ENCODE measurements at places on chromosomes 7 and 10.

GRCh38 chr7:92751902-92752901 is 84.2 kb downstream of the CDK6 start:
- DNase-seq = no peak

DNA sequence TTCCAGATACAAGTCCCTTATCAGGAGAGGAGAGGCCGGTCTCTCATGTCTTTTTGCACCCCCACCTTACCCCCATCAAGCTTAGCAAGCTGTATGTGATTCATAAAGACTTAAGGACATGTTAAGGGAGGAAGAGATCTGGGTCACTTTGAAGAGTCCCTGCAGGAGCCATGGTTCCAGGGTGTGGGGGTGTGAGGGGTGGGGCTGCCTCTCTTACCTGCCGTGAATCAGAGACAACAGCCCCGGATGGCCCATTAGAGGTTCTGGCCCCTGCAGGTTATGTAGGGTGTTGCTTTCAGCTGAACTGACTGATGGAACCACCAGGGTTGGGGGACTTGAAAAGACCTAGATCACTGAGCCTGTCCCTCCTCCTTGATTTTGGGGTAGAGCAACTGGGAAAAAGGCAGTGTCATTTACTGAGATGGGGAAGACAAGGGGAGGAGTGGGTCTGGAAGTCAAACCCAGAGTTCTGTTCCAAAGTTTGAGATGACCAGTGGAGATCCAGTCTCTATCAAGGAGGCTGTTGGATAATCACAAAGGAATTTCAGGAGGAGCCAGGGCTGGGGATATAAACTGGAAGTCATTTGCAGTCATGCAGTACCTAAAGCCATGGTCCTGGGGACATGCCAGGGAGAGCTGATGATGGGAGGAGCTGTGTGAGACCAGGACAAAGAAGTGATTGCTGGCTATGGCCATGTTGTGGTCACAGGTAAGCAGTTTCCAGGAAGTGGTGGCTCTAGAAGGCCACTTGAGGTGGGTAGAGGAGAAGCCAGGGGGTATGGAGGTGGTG is 23.1 kb downstream of the ADAMTS14 start:
- no peak for DNase-seq

GRCh38 chr10:317271-317769 is 182.1 kb downstream of the ZMYND11 start:
- DNase-seq = no peak

DNA sequence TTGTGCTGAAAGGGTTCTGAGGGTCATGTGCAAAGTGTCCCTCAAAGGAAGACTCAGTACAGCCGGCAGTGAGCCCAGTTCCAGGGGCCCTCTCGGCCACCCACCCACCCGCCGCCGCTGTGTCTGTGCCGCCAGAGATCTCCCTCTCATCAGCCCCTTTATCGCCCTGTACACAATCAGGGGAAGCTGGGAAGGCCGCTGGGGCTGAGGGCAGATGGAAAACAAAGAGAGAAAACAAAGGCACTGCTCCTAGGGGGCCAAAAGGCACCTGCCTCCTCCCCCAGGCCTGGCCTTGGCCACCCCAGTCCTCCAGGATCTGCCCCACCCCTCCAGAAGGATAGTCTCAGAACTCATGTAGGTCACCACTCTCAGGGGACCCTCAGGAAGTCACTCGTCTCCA is 67.0 kb downstream of the ZMIZ1 start:
- no peak for DNase-seq

DNA sequence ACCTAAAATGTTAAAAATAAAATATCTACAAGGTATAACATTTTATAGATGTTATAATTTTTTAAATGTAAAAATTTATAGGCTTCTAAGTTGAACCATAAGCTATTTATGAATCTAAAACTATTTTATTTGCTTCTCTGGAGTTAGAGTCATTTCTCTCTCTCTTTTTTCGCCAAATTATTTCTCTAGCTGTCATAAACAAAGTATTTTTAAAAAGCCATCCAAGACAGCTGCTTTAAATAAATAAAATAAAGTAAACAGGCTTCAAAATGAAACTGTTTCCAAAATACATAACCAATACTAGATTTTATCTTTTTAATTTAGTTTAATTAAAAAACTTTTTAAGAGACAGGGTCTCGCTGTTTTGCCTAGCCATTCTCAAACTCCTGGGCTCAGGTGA is 12.4 kb upstream of the IL15RA start:
- no peak for DNase-seq

DNA sequence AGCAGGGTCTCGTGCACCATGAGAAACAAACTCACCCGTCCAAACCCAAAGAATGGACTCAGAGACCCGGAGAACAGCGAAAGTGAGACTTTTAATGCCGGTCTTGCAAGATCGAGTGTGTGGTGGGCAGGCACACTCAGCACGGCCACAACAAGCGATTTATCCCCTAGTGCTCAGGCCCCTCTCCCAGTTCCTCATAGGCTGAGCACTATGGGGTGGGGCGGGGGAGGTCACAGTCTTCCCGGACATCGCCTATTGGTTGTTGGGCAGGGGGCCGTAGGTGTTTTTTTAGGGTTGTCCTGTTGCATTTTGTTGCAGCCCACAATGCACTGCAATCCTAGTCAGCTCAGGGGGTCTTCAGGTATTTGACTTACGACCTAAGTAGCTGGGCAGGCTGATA is 608.3 kb upstream of the FOXK1 start:
- no peak for DNase-seq

GRCh38 chr10:50331486-50331885 is 80.2 kb upstream of the ASAH2 start:
- DNase-seq = no peak

DNA sequence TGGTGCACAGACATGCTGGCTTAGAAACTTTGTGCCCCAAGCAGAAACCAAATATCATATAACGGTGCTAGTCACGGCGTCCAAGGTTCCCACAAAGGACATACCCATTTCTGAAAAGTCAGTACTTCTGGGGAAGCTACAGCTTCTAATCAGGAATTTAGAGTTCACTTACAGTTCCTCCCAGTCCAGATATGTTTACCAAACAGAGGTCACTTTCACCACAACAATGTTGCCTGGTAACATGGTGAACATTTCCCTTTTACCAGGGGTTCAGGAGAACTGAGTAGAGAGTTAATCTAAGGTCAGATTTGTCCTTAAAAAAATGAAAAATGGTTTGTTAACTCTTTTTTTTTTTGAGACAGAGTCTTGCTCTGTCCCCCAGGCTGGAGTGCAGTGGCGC is 265.9 kb upstream of the MKLN1 start:
- no peak for DNase-seq

DNA sequence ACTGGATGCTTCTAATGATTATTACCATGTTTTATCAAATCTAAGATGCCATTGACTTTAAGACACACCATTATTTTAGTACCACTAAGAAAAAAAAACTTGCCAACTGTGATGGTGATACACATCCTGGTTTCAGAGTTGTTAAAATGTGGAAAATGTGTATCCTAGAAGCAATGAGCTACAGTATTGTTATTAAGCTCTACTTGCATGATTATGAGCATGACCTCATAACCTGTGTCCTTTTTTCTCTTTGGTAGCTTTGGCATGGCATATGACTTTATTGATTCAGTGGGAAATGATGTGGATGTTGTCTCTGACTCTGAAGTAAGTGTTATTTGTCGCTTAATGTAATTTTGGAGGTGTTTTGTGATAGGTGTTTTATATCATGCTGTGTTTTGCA is 3.3 kb downstream of the EDRF1 start:
- DNase-seq = no peak

DNA sequence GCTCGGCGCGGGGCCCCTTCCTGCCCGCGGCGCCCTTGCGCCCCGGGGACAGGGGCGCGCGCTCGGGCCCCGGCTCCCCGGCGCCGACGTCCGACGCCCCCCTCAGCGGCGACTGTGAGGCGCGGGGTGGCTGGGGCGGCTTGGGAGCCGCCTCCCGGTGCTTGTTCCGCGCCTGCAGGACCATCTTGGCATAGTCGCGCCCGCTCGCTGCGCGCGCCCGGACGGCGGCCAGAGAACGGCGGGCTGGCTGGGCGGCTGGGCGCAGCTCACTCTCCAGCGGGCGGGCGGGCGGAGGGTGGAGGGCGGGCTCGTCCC is at the start of gene DPY19L1:
DPY19L1 (minus strand) TSS at position 275 of the 315 bp plus-strand sequence; CDS start at position 184, 91 bp downstream.
- no peak for DNase-seq

DNA sequence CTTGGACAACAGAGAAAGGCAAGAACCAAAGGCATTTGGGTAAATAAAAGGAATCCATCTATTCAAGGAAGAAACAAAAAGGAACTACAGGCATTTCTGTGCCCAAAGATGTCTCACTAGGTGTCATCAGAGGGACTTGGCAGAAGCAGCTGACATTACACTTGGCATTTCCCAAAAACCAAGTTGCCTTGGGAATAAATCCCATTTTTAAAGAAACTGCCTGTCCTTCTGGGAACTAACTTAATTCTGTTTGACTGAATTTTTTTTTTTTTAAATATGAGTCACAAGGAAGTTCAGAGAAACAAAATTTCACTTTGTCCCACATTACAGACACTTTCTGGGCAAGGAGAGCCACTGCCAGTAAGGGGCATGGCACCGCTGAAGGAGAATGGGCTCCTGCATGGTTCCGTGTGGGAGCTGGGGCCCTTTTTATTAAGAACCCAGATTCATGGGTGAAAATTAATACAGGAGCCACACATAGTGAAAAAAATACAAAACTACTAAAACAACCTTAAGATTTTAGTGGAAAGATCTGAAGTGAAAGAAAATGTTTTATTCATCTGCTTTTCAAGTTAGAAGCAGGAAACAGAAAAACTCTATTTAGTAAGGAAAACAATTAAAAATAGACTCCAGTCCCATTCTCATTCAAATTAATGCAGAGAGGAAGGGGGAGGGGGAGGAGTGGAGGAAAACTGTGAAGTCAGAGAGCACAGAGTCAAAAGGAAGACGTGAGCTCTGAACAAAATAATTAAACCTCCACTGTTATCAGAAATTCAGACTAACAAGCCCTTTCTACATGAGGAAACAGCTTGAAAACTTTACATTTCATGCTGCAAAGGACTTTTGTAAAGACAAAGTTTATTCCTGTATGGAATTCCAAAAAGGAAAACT is 118.4 kb upstream of the PDLIM1 start:
- no peak for DNase-seq

- DNase-seq = no peak
Measured at GRCh38 chr10:76071653-76072365, 640.4 kb downstream of the LRMDA start.

DNA sequence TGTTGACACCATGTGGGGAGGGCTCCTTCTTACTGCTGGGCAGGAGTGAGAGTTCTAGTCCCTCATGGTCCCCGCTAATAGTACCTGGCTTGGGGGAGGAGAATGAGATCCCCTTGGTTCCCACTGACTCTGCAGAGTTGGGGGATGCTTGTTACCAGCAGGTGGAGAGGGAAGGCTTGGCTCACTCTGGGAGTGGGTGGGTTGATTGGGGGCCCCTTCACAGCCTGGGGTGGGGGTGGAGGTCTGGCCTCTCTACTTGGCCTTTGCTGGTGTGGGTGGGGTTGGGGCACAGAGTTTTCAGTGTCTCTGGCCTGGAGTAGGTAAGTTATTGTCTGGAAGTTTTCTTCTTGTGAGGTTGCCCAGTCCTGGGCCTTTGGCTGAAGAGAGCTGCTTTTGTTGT is 31.9 kb downstream of the ADCY1 start:
- DNase-seq = no peak

GRCh38 chr7:30310674-30311362 is 26.4 kb downstream of the ZNRF2 start:
- DNase-seq = no peak

- DNase-seq = no peak
Measured at GRCh38 chr7:132780822-132781221, 204.6 kb upstream of the PLXNA4 start.

All from NCI-H1417 treated with DMSO at 0.1 percent for 48 hours (cell line).